ENCODE measurements at places on chromosomes 6 and 20.

DNA sequence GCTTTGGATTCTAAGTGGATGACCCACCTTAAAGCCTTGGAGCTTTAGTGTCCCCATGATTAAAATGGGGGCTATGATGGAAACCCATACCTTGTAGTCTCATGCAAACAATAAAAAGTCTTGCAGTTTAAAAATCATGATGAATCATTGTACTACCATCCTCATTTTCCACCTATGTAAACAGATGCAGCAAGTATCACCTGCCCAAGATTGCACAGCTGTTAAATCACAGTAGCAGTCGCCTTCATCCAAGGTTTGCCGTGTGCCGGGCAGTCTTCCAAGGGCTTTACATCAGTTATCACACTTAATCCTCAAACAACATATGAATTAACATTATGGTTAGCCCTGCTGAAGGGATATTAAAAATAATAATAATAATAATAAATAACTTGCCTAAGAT lies 210.3 kb downstream of the FOXA2 start:
- no peak overlapping the region for H3K4me3 ChIP-seq
- peaks cover 12% of the 10 kb centered on the region for H3K4me1 ChIP-seq
- H3K36me3 ChIP-seq: no peaks in the 10 kb centered on the region
- peaks cover 5% of the 10 kb centered on the region for H3K27me3 ChIP-seq
- no peak overlapping the region for H3K27ac ChIP-seq

DNA sequence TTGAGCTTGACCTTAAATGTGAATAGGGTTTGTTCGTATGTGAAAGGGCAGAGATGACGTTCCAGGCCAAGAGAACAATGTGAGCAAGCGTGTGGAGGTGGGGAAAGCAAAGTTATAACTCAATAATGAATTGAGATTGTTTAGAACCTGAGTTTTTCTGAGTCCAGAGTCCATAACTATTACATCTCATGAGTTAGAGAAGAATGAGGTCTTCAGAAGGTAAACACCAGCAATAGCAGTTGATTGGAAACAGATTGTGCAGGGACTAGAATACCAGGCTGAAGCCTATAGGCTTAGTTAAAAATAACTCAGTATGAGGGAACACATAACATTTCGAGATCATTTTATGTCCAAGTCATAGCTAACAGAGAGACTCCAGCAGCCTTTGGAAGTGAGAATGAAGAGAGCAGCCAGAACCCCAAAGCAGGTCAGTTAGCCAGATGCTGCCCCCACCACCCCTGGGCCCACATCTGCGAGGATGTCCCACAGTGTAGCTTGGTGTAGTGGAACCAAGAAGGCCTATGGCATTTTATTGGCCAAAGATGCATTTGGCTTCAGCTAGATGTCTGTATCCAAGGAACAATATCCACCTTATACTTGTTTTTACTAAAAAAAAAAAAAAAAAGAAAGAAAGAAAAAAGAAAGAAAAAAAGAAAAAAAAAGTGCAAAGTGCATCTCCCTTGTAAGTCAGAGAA lies 121.7 kb downstream of the TNFRSF21 start:
- H3K4me1 ChIP-seq: peaks cover 2% of the 10 kb centered on the region
- H3K4me3 ChIP-seq: no peak overlapping the region
- no peaks in the 10 kb centered on the region for H3K36me3 ChIP-seq
- H3K27me3 ChIP-seq: no peaks in the 10 kb centered on the region
- no peak for DNase-seq

GRCh38 chr20:7257692-7258466 lies 490.4 kb downstream of the BMP2 start:
- H3K27ac ChIP-seq: no peak overlapping the region
- no peaks in the 10 kb centered on the region for H3K4me1 ChIP-seq
- DNase-seq: no peak
- no peak overlapping the region for H3K4me3 ChIP-seq

DNA sequence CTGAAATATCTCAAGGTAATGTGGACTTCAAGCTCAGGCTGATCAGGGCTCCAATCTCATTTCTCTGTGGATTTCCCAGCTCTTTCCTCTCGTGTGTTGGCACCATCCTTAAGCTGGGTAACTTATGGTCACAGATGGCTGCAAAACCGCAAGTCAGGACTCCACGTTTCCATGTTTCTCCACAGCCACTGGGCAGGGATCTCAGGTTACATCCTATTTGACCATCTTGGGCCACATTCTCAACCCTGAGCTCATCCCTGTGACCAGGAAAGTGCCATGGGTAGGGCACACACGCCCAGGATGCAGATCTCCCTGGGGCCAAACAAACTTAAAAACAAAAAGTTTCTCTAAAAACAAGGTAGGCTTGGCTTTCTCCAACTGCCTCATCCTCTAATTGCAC lies 15.4 kb downstream of the RPS6KA2 start:
- no peak for DNase-seq
- H3K27ac ChIP-seq: no peak overlapping the region
- H3K4me1 ChIP-seq: peaks cover 15% of the 10 kb centered on the region
- no peaks in the 10 kb centered on the region for H3K27me3 ChIP-seq
- H3K36me3 ChIP-seq: no peaks in the 10 kb centered on the region
- no peak overlapping the region for H3K4me3 ChIP-seq

GRCh38 chr6:119407156-119407555 lies 57.6 kb upstream of the MAN1A1 start:
- H3K4me1 ChIP-seq: no peaks in the 10 kb centered on the region
- H3K36me3 ChIP-seq: no peaks in the 10 kb centered on the region
- no peak overlapping the region for H3K27ac ChIP-seq
- DNase-seq: no peak

DNA sequence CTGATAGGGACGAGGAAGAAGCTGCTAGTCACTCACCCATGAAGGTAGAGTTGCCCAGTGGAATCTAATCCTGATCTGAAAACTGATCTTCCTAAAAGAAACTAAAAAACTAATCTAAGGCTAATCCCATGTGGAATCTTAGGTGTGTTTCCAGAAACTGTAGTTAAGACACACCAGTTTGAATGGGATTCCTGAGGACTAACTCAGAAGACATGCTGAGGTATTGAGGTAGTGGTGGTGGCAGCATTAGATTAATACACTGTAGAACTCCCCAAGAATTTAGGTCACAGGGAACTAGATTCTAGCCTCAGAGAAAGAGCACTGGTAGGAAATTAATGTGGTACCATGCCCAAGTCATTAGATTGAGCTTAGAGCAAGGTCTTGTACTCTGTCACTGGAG lies 19.6 kb upstream of the AKAP7 start:
- no peaks in the 10 kb centered on the region for H3K4me1 ChIP-seq
- no peaks in the 10 kb centered on the region for H3K36me3 ChIP-seq
- H3K27me3 ChIP-seq: no peaks in the 10 kb centered on the region
- H3K27ac ChIP-seq: no peak overlapping the region

All from mesenchymal stem cell (in vitro differentiated cells and primary cell).